ENCODE measurements at places on chromosomes 12 and 14. TPM values are rescaled to one million over a fixed set of nuclear protein-coding genes. Genes with fewer than 3 reads are reported as not detected.
A peak's percentile ranks its signal among the peaks of the same experiment; 100 is the strongest.

- DNase-seq, result peak; percentile 73
- no peaks in the 10 kb centered on the region for H3K36me3 ChIP-seq
- peak overlapping the region; percentile 96 for H3K27ac ChIP-seq
- H3K4me1 ChIP-seq, result peaks cover 35% of the 10 kb centered on the region
These were observed 2.8 kb upstream of the AAAS start for GRCh38 chr12:53324113-53324778.

- H3K36me3 ChIP-seq, result no peaks in the 10 kb centered on the region
- H3K27me3 ChIP-seq, result peaks cover 4% of the 10 kb centered on the region
- no peak for DNase-seq
- no peaks in the 10 kb centered on the region for H3K4me1 ChIP-seq
- no peak overlapping the region for H3K27ac ChIP-seq
These were observed 292.7 kb upstream of the G2E3 start for GRCh38 chr14:30266290-30266689.

GRCh38 chr12:21416511-21417121 lies 20.8 kb upstream of the PYROXD1 start:
- no peaks in the 10 kb centered on the region for H3K4me1 ChIP-seq
- no peak for DNase-seq
- no peak overlapping the region for H3K27ac ChIP-seq
- no peak overlapping the region for H3K4me3 ChIP-seq

Gene RERG
- total RNA-seq, result not detected

Gene GON7
- total RNA-seq, result 12.5 TPM
